ENCODE measurements at places on chromosomes 2 and 18.

DNA sequence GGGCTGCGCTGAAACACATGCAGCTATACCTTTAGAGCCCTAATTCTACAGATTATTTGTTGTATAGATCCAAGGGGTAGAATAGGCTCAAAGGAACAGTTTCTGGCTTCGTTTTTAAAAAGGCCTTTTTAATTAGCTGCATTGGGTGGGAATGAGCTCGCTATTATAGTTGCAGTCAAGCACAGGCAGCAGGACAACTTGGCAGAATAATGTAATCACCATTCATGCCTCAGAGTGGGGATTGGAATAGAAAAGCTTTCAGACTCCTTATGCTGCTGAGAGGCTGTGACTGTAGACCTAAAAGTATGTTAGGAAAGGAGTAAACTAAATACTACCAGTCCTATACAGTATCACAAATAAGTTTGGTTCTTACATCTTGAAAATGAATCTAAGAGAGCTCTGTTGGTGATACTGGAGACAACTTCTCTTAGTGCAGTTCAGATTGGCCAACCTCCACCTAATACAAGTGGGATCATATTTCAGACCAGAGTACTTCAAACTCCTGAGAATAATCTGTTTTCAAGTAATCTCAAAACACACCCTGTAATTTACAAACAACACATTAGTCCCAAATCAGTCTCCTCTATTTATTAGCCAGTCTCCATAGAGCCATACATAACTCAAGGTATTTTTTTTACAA is 121.4 kb downstream of the ANTXR1 start:
- DNase-seq: no peak

DNA sequence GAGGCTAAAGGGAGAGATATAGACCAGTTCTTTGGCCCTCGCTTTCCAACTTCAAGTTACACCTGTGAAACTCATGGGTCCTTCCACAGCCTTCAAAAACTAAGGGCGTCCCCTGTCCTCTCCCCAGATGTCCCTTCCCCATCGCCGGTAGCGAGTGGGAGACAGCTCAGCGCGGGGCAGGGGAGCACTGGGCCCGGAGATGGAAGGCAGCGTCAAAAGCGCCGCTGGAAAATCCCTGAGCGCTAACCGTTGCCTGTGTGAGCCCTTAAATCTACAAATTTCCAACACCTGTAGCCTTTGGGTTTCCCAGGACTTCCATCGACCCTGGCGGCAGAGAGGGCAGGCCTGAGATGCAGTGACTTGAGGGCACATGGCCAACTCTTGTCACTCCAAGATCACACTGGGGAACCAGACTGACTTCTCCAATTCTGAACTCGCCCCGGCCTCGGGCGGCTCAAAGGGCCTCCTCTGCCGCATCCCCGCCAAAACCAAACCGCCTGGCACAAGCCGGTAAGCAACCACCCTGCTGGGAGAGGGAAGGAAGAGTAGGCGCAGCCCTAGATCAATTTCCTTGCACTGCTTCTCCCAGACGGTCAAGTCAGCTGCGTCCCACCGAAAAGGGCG is 879 bp upstream of the EPAS1 start:
- no peak for DNase-seq

DNA sequence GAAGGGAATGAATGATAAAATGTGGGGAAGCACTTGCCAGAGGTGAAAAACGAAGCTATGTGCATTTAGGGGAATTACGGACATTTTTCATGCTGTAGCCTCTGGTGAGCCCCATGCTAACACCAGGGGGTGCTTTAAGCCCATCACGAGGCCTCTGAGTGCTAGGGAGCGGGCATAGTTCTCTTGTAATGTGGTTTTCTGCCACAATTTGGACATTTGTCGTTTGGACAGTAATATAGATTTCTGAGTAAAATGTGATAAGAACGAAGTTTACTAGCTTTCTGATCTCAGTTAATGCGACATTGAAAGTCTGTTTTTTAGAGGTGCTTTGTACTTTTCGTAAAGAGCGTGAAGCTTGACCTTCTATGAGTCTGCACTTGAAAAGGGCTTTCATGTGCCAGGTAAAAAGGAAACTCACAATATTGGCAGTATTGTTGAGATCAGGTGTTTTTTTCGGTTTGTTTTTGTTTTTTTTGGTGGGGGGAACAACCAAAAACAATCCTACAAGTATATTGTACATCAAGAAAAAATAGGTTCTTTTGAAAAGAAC is 50.6 kb downstream of the TRAF3IP1 start:
- DNase-seq: peak; percentile 59

DNA sequence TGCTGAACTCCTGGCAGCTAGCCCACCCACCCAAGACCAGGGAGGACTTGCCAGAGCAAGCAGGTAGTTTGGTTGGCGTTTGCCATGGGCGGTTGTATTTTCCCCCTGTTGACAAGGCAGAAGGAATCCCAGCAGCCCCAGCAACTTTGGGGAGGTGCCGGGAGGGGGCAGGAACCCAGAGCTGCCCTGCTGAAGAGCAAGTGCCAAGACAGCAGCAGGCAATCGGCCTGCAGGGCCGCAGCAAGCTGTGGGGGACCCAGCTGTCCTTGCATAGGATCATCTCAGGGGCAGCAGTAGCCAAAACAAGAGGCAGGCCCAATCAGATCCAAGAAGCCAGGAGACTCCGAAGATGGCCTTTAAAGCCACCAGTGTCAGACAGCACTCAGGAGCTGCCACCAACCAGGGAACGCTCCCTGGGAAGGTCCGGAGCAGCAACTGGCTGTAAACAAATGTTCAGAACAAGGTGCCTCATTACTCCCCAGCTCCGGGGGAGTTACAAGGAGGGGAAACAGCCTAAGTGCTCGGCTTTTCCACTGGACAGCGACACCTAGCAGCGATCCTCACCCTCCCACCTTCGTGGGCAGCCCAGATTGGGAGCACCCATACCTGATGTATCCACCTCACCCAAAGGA is 2.1 kb downstream of the ST8SIA5 start:
- DNase-seq: no peak

DNA sequence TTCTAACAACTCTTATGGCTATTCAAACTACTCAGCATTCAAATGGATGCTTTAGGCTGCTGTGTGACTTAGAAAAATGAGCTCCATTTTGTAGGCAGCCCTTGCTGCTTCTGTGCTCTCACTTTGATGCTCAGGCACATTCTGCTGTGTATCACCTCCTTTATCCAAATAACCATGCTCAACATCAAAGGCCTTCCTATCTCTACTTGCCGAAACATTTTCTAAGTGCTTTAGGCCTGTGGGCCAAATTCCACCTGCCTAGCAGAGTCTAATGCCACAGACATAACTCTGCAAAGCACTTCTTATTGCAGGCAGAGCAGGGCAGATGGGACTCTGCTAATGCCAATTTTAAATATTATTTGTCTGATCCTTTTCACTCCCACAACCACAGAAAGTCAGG is 397.4 kb downstream of the RND3 start:
- no peak for DNase-seq

DNA sequence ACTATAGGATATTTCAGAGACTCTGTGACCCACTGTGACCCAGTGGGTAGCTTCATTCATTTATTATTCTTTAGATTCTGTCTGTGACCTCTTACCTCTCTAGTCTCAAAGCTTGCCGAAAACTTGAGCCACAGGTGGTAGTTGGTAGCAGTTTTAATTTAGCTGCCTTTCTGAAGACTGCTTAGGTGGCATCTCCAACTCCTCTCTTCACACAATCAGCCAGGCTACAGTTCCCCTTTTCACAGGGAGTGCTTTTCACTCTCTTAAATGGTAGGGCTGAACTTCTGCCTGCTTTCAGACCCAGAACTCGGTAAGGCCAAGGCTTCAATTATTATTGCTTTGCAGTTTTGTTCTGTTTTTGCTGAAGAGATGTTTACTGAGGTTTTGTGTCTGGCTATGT is 349.6 kb downstream of the ARL6IP6 start:
- no peak for DNase-seq

DNA sequence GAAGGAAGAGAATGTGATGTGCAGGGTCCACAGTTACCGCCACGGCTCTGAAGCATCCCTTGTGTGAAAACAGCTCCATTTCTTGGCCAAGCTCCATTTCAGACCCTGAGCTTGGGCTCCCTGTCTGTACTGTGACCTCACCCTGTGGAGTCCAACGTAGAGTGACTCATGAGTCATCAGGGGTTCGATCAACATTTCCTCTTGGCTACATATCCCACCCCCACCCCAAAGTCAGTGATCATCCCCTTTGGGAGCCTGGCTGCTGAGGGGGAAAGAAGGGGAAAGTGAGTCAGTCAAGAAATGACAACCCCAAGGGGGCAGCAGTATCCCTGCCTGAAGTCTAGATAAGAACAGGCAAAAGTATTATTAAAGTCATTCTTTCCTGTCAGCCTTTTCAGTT is 62.2 kb downstream of the PAPOLG start:
- peak; percentile 59 for DNase-seq

GRCh38 chr2:199999166-199999565 is 43.8 kb downstream of the MAIP1 start:
- DNase-seq: no peak

DNA sequence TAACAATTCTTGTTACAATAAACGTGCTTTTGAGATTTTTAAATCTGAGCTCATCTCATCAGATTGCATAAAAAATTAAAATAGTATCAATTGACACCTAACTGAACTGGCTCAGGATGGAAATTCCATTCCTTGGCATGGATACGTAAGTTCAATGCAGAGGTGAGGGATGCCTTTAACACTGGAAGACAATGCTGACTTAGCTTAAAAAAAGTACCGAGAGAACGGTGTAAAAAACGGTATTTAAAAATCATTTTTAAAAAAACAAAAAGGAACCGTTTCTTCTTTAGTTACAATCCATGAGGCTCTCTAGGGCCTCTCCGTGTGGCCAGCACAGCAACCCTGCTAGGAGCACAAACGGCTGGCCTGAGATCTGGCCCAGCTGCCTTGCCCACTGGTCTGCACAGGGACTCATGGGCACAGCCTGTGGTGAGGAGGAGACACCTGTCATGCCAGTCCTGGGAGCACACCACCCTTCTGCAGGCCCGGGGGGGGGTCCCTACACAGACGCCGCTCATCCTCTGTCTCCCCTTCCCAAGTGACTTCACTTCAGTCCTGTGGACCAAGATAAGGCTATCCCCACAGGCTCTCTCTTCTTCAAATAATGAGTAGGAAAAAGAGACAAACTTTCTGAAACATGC is 45.2 kb downstream of the FAM168B start:
- no peak for DNase-seq

GRCh38 chr2:170121689-170122088 is 56.3 kb upstream of the MYO3B start:
- no peak for DNase-seq

- DNase-seq: peak; percentile 3
Observed at GRCh38 chr2:165952741-165953211, 800 bp downstream of the TTC21B start.

DNA sequence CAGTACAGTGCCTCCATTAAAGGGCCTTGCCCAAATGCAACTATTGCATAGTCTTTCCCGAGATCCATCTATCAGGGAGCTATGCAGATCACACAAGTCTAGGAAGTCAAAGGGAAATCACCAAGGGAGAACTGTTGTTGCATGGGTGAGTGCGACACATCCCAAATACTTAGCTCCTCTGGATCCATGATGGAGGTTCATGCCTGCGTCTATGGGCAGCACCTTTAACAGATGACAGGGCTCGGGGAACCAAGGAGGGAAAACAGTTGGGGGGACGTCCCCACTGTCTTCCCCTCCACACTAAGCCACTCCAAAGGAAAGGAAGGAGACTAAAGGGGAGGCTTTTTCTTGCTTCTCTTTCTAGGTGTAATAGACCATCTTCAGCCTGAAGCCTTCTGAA is 552.8 kb upstream of the PKDCC start:
- peak; percentile 25 for DNase-seq

GRCh38 chr2:8623958-8624591 is 57.8 kb upstream of the ID2 start:
- DNase-seq: no peak

DNA sequence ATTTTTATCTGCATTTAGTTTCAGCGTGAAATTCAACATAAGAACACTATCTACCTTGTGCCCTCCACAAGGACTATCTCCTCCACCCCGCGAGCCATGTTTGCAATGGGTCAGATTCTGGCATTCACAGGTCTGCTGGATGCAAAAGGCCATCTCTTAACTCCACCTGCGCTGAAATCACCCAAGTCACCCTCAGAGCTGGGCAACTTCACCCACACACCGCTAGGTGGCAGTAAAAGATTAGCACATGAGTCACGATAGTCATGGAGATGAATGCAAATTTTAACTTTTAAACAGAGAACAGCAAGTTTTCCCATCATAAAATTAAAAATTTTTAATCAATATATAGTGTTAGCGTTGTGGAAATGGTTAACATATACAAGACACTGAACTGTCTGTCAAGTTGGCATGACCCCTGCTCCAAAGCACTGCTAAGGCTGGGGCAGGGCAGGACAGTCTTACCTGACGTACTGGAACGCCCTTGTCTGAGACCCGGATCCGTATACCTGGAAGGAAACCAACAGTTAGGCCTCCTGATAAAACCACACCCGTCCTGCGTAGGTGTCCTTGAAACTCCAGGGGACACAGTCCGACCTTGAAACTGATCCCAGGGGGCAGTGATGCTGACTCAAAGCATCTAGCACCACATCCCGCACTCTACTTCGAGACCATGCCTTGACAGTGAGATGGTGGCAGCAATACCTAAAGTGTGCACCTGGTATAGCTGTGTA is 89.6 kb downstream of the UXS1 start:
- DNase-seq: peak; percentile 70

GRCh38 chr2:45379399-45380087 is 231.5 kb downstream of the SRBD1 start:
- DNase-seq: no peak

DNA sequence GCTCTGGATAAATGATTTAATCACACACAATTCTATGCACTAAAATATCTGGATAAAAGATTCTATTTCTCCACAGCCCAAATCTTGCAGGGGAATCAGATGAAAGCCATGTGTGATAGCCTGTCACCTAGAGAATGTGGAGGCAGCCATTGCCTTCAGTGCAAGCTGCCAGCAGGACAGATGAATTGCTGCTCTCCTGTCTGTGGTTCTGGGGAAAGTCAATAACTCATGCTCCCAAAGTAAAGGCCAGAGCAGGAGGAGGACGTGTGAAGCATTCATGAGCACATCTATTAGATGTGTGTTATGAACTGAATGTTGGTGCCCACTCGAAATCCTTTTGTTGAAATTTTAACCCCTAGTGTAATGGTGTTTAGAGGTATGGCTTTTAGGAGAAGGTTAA is 195.1 kb downstream of the RDH14 start:
- no peak for DNase-seq

DNA sequence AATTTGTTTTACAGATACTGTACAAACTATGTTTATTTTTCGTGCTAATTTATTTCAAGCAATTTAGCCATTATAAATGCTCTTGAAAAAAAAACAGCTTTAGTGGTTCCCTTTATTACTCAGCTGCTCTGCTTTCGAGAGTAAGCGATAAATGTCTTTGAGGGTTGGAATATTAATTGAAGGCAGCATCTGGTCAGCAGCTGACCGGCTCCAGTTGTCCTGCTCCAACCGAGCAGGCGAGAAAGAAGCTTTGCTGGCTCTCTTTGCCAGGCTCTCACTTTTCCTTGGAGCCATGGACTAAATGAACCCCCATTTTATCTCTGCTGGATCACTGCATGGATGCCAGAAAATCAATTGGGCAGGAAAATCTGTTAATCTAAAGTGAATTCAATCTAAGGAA is 147.4 kb downstream of the LNPK start:
- no peak for DNase-seq

GRCh38 chr2:44320832-44321231 is 40.5 kb downstream of the PREPL start:
- DNase-seq: no peak
